ENCODE measurements at places on chromosomes 1 and 21.

- no peak for DNase-seq
Observed at GRCh38 chr1:53065391-53065790, 3.4 kb downstream of the PODN start.

DNA sequence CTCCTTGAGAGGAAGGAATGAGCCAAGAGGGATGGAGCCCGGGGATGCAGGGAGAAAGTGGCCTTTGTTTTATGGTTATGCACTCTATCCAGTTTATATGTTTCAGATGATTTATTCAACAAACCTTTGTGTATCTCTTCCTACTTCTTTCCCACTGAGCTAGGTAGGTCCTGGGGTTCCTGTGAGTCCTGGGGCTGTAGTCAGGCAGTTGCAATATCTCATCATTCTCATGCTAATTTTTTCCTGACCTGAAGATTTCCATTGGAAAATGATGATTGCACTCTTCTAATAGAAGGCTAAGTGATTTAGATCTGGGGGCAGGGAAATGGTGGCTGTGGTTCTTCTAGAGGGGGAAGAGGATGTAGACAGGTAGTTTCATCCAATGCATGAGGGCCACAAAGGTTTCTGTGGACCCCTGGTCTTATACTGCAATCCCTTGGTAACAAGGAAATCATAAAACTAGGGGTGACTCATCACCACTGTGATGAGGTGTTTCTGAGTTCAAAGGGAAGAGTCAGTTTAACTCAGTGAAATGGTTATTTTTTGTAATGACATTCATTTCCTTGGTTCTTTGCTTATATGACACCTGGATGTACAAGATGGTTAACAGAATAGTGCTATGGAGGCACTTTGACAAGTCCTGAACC, 20.2 kb downstream of the B3GALT5 start:
- no peak for DNase-seq

GRCh38 chr1:41855713-41856112, 63.0 kb downstream of the HIVEP3 start:
- no peak for DNase-seq

DNA sequence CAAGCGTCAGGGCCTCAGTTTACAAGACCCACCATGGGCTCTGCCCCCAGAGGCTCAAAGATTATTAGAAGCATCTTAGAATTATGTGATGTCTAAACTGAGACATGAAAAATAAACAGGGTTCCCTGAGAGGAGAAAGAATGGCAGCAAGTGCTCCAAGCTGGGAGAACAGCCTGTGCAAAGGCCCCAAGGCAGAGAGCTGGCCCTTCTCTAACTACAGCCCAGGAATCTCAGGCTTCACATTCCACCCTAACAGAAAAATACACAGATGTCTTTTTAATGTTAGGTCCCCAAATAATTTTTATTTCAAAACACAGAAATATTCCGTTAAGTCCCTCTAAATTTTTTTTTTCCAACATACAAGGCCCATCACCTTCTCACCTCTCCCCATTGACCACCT, 21.7 kb downstream of the SSBP3 start:
- DNase-seq: no peak

GRCh38 chr1:16155537-16156410, at the start of gene EPHA2:
Gene EPHA2 (minus strand): TSS chr1:16156069. CDS start chr1:16155932, 137 bp downstream.
- no peak for DNase-seq

- DNase-seq: no peak
Observed at GRCh38 chr1:226723657-226724532, 15.2 kb downstream of the ITPKB start.

- peak; percentile 91 for DNase-seq
Observed at GRCh38 chr1:101259744-101260148, 22.9 kb downstream of the S1PR1 start.

DNA sequence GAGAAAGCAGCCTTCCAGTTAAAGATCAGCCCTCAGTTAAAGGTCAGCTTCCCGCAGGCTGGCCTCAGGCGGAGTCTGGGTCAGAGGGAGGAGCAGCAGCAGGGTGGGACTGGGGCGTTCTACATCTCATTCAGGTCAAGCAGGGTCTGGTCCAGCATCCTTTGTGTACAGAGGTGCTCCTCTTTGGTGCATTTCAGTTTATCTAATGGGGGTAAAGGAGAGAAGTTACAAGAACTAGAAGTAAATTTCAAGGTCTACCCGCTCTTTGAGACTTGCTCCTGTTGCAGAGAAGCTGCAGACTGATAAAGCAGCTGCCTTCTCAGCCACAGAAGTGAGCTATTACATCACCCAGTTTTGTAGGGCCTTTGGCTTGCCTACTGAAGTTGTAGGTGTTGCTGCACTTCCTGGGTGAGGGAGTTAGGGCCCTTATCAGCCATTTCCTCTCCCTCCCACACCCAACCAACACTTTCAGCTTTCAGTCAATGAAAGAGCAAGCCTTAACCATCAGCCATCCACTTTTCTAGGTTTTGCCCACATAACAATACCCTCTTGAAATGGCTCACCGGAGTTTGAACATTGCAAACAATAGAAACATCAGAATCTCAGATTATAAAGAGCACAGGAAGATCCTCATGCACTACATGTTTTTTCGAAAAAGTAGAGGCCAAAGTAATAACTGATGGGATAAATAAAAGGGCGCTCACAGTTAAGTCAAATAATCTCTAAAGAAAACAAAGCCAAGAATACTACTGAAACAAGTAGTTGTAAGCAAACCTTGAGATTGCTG, 2.8 kb upstream of the NUP210L start:
- DNase-seq: peak; percentile 55

DNA sequence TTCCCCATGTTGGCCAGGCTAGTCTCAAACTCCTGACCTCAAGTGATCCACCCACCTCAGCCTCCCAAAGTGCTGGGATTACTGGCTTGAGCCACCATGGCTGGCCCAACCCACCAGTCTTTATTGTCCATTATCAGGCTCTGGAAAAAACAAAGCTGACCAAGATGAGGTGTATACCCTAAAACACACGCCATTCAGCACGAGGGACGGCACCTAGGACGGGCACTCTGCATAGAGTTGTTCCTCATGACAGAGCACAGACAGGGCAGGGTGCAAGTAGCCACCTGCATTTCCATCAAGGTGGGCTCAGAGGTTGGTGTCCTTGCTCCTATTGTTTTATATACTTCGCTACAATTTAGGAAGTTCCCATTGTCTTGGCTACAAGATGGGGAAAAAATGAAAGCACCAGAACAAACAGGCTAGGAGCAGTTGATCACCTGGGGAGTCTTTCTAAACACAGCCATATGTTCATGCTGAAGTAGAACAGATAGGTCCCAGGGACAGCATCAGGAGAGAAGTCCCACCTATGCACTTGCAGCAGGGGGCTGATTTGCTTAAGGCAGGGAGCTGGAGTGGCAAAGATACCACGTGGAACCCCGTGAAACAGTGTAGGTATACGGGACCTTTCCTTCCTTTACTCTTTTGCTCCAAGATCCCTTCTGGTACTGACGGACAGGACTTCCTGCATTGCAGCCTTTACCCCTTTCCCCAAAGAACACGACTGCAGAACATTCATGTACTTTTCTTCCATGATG, 4.5 kb downstream of the KRTCAP2 start:
- DNase-seq: no peak

- no peak for DNase-seq
Observed at GRCh38 chr21:37514038-37514667, 147.6 kb downstream of the DYRK1A start.

DNA sequence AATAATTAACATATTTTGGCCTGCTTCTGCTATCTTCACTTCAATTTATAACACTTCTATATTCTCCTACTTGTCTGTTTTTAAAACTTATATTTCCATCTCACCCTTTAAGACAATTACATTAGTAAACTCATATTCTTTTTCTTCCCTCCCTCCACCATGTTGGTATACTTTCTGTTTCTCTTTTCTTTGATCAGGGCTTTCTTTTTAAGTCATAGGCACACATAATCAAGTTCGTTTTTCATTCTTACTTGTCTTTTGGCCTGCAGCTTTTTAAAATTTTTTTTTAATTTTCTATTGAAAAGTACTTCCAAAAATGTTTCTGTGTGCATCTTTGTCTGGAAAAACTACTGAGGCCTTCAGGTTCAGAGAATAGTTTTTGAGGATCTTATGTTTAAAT, 2.3 kb downstream of the PYHIN1 start:
- no peak for DNase-seq

DNA sequence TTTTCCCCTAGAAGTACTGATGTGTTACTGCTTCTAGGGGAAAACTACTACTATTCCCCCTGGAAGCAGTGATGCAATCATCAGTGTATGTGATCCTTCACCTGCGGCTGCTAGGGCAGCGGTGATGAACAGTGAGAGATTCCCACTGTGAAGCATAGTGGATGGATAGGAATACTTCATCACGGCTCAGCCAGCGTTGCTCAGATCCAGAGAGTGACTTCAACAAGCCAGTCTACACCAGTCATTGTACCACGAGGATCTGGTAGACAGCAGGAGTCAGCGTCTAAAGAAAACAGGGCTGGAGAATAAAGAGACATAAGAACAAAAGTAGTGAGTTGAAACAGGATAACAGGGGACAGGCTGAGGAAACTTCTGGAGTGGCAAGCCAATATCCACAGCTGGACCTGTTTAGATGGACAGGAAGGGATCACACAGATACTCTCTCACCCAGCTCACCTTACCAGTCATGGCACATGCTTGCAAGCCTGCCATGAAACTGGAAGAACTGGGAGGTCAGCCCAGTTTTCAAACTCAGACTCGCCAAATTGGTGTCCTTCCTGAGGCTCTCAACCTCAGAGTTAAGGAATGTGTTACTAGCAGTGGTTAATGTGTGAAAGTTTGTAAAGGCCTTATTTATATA, 42.4 kb upstream of the LRRC52 start:
- DNase-seq: no peak

All from hematopoietic multipotent progenitor cell (in vitro differentiated cells).